Esophagus squamous epithelium (tissue), 5 donors: ENCODE measurements at places on chromosomes 2 and 18. TPM values are rescaled to one million over a fixed set of nuclear protein-coding genes. Genes with fewer than 3 reads are reported as not detected.
A peak's percentile ranks its signal among the peaks of the same experiment; 100 is the strongest.

The CFAP53 gene
- total RNA-seq, result not detected

DNA sequence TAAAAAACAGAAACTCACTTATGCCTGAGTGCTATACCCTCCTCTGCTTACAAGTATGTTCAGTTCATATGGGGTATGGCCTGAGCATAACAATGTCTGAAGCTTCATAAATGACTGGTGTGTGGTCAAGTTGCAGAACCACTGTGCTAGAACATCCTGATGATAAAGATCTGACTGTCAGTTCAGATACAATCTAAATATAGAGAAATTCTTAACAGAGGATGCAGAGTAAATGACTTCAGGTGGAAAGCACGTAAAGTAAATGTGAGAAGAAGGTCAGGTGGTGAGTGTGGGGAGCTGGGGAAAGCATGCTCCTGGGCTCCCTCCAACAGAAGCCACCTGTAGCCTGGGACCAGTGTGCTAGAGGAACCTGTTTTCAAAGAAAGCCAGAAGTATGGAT lies 926.2 kb downstream of the TSN start:
- no peaks in the 10 kb centered on the region for H3K36me3 ChIP-seq
- no peaks in the 10 kb centered on the region for H3K4me1 ChIP-seq
- DNase-seq, result no peak

The APLF gene
- total RNA-seq, result 9.5 TPM

- no peaks in the 10 kb centered on the region for H3K4me1 ChIP-seq
- H3K36me3 ChIP-seq, result no peaks in the 10 kb centered on the region
- no peak for DNase-seq
- no peak overlapping the region for H3K4me3 ChIP-seq
- no peaks in the 10 kb centered on the region for H3K27me3 ChIP-seq
Measured at GRCh38 chr18:35088921-35089320, 47.7 kb downstream of the MAPRE2 start.

The DYNC1I2 gene
- total RNA-seq, result 89.6 TPM

DNA sequence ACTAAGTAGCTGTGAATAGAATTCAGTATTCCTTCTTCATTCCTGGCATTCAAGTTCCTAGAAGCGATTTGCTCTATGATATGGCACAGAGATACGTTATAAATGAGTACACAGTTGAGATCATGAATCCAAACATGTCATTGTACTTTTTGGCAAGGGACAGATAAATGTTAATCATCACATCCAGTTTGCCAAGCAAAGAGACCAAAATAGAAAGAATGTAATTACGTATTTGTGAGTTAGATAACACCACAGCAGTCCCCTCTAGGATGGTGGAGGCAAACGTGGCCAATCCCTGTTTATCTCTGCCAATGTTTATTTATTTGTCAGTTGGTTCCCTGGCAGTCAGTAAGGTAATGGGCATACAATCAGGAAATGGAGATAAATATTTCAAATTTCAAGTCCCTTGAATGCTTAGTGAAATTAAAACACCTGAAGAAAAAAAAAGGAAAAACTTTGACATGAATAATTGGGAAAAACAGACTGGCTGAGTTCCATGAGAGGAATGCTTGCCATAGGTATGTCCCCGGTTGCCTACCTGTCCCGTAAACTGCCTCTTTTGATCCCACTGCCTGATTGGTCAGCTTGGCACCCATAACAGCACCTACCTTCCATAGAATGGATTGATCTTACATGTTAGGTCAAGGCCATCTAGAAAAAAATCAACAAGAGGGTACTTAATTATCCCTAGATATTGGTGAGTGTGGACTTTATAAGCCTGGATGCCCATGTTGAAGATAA lies 451.1 kb upstream of the NETO1 start:
- H3K27ac ChIP-seq, result no peak overlapping the region
- H3K4me1 ChIP-seq, result no peaks in the 10 kb centered on the region
- H3K27me3 ChIP-seq, result no peaks in the 10 kb centered on the region

GRCh38 chr2:197941715-197942114 lies 137.3 kb downstream of the PLCL1 start:
- no peak for DNase-seq
- no peak overlapping the region for H3K4me3 ChIP-seq
- no peak overlapping the region for H3K27ac ChIP-seq
- H3K36me3 ChIP-seq, result no peaks in the 10 kb centered on the region
- H3K4me1 ChIP-seq, result peaks cover 11% of the 10 kb centered on the region

DNA sequence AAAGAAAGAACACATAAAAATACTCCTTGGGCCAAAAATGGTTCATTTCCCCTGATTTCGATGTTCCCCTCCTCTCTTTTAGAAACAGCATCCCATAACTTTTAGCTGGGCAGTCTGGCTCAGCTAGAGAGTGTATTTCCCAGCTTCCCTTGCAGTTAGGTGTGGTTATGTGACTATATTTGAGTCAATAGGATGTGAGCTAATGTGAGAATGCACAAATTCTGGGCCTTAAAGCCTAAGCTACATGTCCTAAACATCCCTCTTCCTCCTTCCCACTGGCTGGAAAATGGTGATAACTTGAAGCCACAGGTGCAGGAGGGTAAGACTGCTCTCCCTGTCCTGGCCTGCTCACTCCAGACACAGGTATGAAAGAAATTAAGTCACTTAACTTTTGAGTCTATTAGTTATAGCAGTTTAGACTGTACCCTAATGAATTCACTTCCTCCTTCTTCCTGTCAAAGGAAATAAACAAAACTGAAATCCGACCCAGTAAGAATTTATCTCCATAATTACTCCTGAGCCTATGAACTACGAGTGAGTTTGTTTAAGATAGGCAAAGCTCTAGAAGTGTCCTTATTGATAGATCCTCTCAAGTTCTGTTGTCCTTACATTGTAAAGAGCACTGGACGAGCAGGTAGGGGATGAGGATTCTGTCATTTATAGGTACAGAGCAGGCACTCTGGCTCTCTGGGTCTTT lies 177.6 kb downstream of the MTX2 start:
- H3K4me1 ChIP-seq, result no peaks in the 10 kb centered on the region
- DNase-seq, result no peak
- H3K36me3 ChIP-seq, result no peaks in the 10 kb centered on the region
- no peaks in the 10 kb centered on the region for H3K27me3 ChIP-seq
- H3K4me3 ChIP-seq, result no peak overlapping the region

DNA sequence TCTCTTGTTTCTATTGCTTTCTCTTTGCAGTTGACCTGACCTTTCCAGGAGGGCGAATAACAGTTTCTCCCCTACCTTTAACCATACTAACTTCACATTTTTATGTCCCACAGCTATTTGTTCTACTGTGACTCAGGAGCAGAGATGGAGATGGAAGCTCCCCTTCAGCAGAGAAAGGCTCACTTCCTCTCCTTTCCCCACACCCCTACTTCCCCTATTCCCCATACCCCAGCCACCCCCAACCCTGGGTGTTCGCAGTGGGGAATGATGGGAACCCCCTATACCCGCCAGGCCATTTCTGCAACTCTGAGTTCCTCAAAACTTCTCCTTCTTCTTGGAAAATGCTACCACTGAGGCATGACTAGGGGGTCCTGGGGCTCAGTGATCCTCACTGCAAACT lies 285.4 kb upstream of the MGAT5 start:
- no peak for DNase-seq
- H3K27ac ChIP-seq, result no peak overlapping the region
- no peaks in the 10 kb centered on the region for H3K36me3 ChIP-seq
- no peak overlapping the region for H3K4me3 ChIP-seq
- no peaks in the 10 kb centered on the region for H3K4me1 ChIP-seq

- H3K27me3 ChIP-seq, result no peaks in the 10 kb centered on the region
- H3K36me3 ChIP-seq, result no peaks in the 10 kb centered on the region
- no peak overlapping the region for H3K27ac ChIP-seq
- H3K4me1 ChIP-seq, result peaks cover 60% of the 10 kb centered on the region
Measured at GRCh38 chr2:98459496-98460175, 15.0 kb downstream of the INPP4A start.

DNA sequence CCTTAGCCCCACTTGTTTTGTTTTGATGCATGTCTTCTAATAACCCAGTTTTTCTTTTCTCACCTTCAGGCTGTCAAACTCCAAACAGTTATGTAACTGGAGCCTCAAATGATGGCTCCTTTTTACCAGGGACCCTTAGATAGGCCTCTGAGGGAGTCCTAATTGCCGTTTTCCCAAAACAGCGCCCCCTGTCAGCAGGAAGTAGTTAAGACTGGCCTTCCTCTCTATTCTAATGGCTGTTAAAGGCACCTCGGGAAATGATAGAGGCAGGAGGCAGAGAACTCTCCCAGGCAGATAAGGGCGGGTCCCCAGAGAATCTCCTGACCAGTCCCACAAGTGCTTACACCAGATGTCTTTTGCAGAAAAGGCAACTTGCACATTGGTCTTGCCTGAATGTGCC lies 123.2 kb downstream of the KCNS3 start:
- no peak overlapping the region for H3K27ac ChIP-seq
- no peaks in the 10 kb centered on the region for H3K27me3 ChIP-seq
- DNase-seq, result no peak
- H3K4me3 ChIP-seq, result no peak overlapping the region
- no peaks in the 10 kb centered on the region for H3K4me1 ChIP-seq

The GATA6 gene
- total RNA-seq, result 0.40 TPM

The ALPG gene
- total RNA-seq, result not detected

GRCh38 chr18:9404565-9405060 lies 70.0 kb downstream of the TWSG1 start:
- no peak for DNase-seq
- no peaks in the 10 kb centered on the region for H3K36me3 ChIP-seq
- H3K27me3 ChIP-seq, result no peaks in the 10 kb centered on the region
- H3K4me3 ChIP-seq, result no peak overlapping the region
- H3K4me1 ChIP-seq, result no peaks in the 10 kb centered on the region

- no peaks in the 10 kb centered on the region for H3K27me3 ChIP-seq
- H3K36me3 ChIP-seq, result no peaks in the 10 kb centered on the region
- no peak for DNase-seq
- H3K4me1 ChIP-seq, result no peaks in the 10 kb centered on the region
Measured at GRCh38 chr2:86017901-86018896, 87.5 kb downstream of the POLR1A start.

The LBX2 gene
- not detected for total RNA-seq

The FAM228A gene
- not detected for total RNA-seq

GRCh38 chr2:230796280-230796862 lies 68.4 kb upstream of the ITM2C start:
- H3K27ac ChIP-seq, result peak overlapping the region; percentile 91
- no peaks in the 10 kb centered on the region for H3K36me3 ChIP-seq
- no peak for DNase-seq
- peaks cover 51% of the 10 kb centered on the region for H3K4me1 ChIP-seq
- no peaks in the 10 kb centered on the region for H3K27me3 ChIP-seq

- H3K4me3 ChIP-seq, result no peak overlapping the region
- H3K4me1 ChIP-seq, result no peaks in the 10 kb centered on the region
- no peaks in the 10 kb centered on the region for H3K27me3 ChIP-seq
Measured at GRCh38 chr18:79481046-79481790, 85.5 kb downstream of the NFATC1 start.

The CPS1 gene
- total RNA-seq, result 2.2 TPM

- DNase-seq, result no peak
- H3K36me3 ChIP-seq, result no peaks in the 10 kb centered on the region
- no peaks in the 10 kb centered on the region for H3K27me3 ChIP-seq
- no peak overlapping the region for H3K27ac ChIP-seq
Measured at GRCh38 chr2:168208652-168209051, 38.7 kb downstream of the STK39 start.

The CXCR1 gene
- not detected for total RNA-seq

The CD28 gene
- total RNA-seq, result 0.82 TPM

DNA sequence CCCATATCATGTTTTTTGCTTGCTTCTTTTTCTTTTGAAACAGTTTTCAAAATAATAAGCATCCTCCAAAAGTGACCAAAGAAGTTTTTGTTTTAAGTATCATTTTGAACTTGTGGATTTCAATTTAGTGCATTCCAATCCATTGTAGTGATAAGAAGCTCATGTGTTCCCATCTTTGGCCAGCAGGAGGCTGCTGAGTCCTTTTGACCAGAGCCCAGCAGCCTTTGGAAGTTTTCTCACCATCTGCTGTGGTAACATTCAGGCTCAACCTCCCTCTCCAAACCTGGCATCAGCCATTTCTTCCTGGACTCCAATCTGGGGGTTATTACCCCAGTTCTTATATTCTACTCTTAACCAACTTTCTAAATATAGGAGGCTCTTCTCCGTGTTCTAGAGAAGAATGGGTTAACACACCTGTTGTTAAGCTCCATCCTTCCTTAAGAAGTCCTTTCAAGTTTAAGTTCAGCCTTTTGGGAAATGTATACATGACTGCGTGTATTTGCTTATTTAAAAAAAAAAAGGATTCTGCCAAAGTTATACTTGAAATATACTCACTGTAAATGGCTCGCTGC lies 39.0 kb upstream of the MAL start:
- no peak for DNase-seq
- no peak overlapping the region for H3K4me3 ChIP-seq
- H3K4me1 ChIP-seq, result no peaks in the 10 kb centered on the region
- no peaks in the 10 kb centered on the region for H3K27me3 ChIP-seq

DNA sequence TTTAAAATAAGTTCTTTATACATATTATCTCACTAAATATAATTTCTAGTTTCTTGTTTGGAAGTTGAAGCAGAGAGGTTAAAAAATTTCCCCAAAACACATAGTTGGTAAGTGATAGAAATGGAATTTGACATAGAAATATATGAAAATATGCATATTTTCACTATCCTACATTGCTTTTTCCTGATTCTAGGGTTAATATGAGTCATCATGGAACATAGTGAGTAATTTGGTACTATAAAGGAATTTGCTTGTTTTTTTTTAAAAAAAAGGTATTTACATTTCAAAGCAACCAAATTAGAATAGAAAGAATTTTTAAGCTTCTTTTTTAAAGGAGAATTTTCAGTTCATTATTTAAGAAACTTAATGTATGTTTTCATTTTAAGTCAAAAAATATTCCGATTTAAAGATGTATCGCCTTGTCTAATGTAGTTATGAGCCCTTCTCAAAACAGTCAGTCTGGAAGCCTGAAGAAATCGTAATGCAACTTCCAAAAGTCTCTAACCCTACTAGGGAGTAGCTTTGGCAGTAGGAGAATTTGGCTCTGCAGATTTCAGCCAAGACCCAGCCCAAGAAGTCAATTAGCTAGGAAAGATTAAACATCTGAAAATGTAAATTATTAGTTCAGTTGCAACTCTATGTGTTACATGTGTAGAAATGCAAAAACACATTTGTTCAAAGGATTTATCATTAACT lies 147.3 kb downstream of the RDH14 start:
- H3K4me1 ChIP-seq, result no peaks in the 10 kb centered on the region
- no peaks in the 10 kb centered on the region for H3K36me3 ChIP-seq
- H3K27me3 ChIP-seq, result no peaks in the 10 kb centered on the region
- DNase-seq, result no peak

The EMX1 gene
- not detected for total RNA-seq

GRCh38 chr18:50836521-50836957 lies 16.7 kb upstream of the MRO start:
- no peaks in the 10 kb centered on the region for H3K36me3 ChIP-seq
- H3K4me1 ChIP-seq, result peaks cover 7% of the 10 kb centered on the region
- no peak for DNase-seq
